ENCODE measurements at places on chromosomes 2 and 18.

DNA sequence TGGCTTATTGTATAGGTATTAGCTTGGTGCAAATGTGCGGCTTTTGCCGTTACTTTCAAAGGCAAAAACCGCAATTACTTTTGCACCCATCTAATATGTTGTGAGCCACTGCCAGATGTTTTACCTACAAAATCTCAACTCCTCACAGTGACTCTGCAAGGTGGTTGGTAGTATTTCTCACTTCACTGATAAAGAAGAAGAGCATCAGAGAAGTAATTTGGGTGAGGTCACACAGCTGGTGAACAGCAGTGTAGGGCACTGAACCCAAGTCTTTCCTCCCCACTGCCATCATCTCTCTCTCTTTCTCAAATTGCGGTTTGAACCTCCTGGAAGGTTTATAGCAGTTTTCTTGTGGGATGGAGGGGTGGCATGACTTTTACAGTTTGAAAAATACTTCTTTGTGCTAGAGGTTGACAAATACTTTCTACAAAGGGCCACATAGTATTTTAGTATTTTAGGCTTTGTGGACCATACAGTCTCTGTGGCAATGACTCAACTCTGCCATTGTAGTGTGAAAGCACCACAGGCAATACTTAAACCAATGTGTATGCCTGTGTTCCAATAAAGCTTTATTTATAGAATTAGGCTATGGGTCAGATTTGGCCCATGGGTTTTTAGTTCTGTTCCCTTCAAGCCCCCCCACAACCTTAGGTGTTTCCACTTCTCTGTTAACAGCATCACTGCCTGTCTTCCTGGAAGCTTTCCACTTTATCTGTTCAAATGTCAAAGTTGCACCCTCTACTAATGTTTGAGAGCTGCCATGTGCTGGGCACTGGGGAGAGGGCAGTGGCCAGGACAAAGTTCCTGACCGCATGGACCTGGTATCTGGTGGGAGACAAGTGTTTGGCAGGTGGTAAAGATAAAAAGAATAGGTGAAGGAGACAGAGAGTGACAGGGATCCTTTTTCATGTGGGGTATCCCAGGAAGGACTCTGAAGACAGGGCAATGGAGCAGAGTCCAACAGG lies 30.1 kb downstream of the FHOD3 start:
- no peak for DNase-seq

DNA sequence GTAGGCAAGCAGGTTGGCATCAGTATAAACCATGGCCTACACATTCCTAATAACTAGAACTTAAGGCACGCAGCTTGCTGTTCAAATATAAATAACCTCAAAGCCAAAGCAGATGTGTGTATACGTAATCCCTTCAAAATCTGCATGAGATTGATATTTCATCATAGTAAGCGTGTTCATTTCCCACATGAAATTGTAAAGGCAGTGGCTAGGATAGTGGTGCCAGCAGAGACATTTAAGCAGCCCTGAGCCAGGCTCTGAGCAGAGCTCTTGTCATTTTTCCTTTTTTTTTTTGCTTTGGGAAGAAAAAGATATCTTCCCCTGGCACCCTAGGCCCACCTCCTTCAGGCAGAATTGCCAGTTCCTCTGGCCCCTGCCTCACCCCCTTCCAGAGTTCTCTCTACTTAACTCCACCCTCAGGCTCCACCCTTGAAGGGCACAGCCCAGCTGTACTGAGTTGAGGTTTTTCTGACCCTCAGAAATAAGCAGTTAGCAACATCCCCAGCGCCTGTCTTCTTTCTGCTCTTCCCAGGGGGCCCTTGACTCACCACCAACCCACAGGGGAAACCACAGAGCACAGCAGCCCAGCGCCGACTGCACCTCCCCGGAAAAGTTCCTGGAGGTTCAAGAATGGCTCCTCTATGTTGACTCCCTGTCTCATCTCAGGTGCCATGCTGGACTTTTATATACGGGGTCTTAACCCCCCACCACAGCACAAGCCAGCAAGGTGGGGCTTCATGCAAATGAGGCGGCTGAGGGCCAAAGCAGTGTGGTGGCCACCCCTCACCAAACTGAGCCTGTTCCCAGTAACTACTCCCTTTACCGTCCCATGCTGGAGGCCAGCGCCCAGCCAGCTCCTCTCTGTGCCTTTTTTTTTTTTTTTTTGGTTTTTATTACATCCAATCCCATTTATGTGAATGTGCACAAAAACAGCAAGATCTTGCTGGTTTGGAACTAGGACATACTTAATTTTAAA lies 84.7 kb downstream of the EHD3 start:
- no peak for DNase-seq

DNA sequence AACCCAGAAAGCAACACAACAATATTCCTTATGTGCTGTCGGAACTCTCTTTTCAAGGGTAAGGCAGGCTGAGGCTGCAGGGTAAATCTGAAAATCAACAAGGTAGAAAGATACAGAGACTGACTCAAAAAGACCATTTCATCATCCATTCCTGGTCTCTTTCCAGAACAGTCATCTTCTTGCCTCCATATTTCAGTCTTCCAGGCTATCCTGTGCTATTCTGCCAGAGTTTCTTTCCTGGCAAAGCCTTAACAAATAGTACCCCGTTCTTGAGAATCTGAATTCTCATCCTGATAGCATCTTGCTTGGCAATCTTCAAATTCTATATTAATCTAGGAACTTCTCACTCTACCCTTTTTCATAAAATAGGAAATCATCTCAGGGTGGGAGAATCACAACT lies 15.5 kb downstream of the DPP10 start:
- DNase-seq: no peak

- no peak for DNase-seq
These were observed 22.9 kb upstream of the ASB1 start for GRCh38 chr2:238403632-238404405.

DNA sequence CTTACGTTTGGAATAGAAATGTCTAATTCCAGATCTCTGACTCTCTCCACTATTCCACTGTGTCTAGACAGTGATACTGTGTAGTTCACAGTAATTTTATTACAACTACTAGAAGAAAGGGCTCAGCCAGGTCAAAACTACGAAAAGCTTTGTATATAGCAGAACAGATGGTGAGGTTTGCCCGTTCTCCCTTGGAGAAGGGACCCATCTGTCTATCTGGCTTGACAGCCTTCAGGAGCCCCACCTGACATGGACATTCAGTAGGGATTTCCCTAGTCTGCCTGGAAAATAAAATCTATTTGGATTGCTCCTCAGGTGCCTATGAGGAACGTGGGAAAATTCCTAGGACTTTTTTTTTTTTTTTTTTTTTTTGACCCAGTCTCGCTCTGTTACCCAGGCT lies 435.4 kb downstream of the NRXN1 start:
- no peak for DNase-seq

DNA sequence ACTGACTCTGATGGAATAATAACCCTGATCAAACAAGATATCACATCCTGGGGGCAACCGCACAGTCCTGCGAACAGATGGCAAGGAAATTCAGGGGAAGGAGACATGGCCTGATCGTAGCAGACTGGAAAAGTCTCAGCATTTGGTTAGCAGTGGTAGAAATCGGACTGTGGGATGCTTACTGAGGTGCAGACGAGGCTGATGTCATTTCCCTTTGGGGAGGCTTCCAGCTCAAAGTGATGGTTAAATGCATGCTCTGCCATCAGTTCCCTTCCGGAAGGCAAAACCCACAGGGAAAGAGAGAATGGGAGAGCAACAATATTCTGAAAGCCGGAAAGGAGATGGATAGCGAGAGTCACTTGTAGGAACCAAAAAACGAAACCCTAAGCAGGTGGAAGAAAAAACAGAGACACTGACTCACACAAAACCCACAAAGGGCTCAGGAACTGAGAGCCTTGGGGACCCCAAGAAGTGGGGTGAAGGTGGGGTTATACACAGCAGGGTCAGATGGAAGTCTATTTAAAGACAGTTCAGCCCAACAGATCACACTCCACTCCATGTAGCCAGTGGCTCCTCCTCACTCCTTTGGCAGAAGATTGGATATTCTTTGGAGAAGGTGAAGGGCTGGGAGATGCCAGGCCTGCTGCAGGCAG lies 93.1 kb downstream of the INPP5D start:
- DNase-seq: no peak

DNA sequence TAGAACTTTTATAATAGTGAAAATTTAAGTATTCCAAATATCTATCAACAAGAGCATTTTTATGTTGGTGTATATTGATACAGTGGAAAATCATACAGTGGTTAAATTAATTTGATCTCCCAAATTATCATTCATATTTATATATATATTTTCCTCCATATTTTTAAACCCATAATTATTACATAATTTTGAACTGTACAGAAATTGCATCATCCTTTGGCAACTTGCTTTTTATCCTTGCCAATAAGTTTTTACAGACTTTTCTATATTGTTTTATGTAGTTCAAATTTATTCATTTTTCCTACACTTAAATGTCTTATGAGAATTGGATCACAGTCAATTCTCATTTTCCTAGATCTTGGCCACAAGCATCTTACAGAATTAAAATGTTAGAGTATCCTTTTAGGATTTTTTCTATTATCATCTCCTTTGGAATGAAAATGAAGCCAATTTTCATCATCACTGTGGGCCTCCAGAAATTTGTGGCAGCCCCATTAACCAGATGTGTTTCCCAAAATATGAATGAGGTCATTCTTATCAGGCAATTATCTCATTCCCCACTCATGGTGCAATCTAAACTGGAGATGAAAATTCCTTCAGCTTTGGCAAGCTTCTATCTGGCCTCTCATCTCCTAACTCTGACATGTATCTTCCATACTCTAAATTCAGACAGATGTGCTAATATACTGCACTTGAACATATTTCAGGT lies 94.2 kb upstream of the DLGAP1 start:
- DNase-seq: no peak

- no peak for DNase-seq
These were observed 18.5 kb upstream of the BOD1L2 start for GRCh38 chr18:57128220-57128932.

DNA sequence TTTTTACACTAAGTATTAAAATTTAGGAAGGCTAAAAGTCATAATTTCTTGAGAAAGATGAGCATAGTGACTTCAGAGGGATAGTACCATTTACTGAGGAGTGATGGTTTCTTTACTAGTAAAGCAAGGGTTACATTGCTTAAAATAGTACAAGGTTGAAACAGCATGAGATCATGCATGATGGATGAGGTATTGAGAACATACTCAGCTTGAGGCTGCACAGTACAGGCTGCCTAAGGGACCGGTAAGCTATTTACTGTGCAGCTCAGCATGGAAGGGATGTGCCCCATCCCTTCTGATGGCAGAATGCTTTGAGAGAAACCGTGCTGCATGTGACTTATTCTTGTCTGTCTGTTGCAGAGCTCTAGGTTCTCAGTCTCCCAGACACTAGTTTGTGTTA lies 122.1 kb downstream of the EML6 start:
- DNase-seq: no peak

DNA sequence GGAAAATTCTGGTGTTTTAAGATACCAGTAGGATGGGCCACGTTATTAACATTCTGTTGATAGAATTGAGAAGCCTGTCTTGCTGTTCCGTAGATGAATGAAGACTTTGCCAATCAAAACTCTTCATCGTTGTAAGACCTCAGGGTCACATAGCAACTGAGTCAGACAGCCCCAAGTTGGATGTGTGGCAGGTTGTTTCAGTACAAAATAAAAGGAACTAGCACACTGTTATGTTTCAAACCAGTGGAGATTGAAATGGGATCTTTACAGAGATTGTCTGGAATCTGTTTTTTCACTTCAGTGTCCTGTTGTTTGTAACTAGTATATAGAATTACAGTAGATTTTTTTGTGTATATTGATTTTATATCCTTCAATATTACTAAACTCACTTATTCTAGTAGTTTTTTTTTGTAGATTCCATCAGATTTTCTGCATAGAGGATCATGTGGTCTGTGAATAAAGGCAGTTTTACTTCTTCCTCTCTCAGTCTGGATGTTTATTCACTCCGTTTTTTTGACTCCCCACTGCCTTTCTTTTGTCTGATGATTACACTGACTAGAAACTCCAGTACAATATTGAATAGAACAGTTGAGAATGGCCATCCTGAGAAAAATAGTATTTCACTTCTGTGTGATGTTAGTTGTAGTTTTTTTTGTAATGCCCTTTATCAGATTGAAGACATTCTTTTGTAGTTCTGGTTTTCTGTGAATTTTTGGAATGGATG lies 22.7 kb downstream of the EPC2 start:
- no peak for DNase-seq

GRCh38 chr2:6452702-6453481 lies 412.8 kb downstream of the CMPK2 start:
- DNase-seq: peak; percentile 47

DNA sequence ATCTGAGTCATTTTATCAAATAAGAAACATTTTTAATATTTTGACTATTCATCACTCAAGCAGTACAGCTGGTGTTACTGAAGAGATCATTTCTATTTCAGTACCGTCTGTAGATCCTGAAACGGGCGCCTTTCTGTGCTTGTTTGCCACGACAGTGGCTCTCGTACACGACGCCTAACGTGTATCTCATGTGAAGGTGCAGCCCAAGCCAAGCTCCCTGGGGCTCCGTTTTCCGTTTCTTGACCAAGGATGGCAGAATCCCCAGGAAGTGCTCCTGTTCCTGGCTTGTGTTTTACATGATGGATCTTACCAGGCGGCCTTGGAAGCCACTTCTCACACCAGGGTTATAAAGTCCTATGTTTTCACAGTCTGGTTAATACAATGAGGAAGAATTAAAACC lies 320.6 kb downstream of the GBX2 start:
- DNase-seq: no peak

DNA sequence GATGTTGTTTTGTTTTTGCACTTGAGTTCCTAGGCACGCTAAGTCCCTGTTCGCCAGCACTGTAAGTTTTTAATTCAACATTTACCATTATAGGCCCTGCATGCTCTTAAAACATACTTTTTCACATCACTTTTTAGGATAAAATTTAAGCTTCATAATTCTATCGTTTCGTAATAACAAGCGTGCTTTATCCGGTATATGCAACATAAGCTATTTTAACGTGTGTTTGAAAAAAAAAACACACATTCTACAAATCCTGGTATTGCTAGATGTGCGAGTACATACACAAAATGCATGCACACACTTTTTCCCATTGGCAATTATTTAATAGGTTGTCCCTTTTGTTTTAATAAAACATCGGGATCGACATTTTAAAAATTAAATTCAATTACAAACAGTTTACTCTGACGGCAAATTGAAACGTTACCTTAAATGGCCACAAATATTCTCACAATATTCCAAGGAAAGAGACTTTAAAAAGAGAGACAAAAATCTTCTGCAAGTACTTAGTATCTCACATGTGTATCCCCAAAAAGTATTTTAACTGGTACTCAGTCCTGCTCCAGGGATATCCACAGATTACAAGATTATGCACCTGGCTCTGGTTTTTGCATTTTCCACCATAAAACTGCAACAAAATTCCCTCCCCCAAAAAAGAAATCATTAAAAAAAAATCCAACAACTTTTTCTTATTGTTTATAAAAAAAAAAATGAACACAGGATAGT lies 1.0 kb upstream of the TCF4 start:
- no peak for DNase-seq

DNA sequence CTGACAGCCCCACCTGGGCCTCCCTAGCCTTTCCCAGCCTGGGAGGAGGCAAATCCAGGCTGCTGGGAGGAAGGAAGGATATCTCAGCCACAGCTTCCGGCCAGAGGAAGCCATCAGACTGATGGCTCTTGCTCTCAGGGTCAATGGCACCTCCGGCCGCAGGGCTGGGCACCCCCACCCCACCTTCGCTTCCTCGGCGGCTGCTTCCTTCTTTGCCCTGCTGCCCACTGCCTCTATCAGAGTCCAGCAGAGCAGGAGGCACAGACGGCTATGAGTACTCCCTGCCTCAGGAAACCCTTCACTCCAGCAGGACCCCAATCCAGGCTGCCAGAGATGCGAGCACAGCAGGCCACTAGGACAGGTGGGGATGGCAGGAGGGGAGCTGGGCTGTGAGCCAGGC lies 3.3 kb downstream of the SEMA4C start:
- DNase-seq: no peak
